ENCODE measurements at places on chromosomes 2 and 18.

- no peak for DNase-seq
Observed at GRCh38 chr2:237217995-237218616, 132.4 kb downstream of the COPS8 start.

- DNase-seq = no peak
Observed at GRCh38 chr2:9778012-9778411, 65.3 kb upstream of the TAF1B start.

- DNase-seq = no peak
Observed at GRCh38 chr18:79575891-79576685, 103.5 kb upstream of the CTDP1 start.

GRCh38 chr2:8116661-8117060 lies 565.2 kb upstream of the ID2 start:
- DNase-seq = no peak

- no peak for DNase-seq
Observed at GRCh38 chr18:39604836-39605235, 2039.2 kb upstream of the CELF4 start.

DNA sequence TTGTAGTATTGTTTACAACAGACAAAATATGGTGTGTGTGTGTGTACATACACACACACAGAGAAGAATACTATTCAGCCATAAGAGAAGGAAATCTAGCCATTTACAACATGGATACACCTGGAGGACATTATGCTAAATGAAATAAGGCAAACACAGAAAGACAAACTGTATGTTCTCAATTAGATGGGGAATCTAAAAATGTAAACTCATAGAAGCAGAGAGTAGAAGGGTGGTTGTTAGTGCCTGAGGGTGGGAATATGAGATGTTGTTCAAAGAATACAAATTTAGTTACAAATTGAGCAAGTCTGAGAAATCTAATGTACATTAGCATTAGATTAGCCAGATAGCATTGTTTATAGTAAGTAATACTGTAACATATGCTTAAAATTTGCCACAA lies 11.3 kb downstream of the ZNF519 start:
- DNase-seq = no peak

- no peak for DNase-seq
Observed at GRCh38 chr2:2646433-2647051, 315.5 kb upstream of the MYT1L start.

GRCh38 chr2:86241611-86242010 lies 42.4 kb downstream of the MRPL35 start:
- DNase-seq = no peak

- no peak for DNase-seq
Observed at GRCh38 chr2:206611736-206612135, 30.6 kb upstream of the FAM237A start.

DNA sequence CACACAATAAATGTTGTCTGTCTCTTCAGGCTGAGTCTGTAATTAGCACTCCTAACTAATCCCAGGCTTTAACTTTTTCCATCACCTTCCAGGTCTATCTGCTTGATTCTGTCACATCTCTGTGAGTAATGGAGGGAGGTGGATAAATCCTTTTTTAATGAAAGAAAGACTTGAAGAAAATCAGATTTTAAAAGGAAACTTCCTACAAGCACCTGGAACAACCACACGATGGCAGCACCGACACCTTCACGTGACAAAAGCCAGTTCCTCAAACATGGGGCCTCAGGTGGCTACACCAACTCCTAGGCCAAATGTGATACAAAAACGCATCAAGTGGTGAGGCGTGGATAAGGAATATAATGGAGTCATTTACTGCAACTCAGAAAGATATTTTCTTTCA lies 41.8 kb downstream of the TGFBRAP1 start:
- DNase-seq = peak; percentile 54

DNA sequence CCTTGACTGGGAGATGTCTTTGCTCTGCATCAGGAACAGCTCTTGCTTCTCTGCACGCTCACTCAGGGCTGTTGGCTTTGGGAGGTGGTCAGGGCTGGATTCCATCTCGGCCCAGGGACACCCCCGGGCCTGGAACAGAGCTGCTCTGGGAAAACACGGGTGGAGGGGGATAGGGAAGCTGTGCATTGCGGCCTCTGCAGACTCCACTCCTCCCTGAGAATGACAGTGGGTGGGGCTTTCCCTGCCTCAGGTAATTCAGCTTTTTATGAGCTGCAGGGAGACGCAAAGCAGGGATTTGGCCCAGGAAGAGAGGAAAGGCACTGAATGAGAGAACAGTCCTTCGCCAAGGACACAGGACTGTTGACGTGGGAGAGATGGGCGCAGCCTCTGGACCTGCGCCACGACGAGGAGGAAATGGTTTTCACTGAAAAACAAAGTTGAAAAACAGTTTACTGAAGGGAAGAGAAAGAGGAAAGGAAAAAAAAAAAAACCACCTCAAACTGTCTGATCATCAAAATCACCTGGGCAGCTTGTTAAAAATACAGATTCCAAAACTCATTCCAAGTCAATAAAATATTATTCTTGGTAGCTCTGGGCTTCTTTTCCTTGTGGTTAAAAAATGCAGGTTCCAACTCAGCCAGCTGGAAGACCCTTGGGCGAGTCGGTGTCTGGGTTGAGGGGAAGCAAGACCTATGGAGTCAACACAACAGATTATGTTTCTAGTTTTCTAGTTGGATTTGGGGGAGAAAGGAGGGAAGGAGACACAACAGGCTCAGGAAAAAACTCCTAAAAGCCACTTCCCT lies 194.0 kb downstream of the ZFP36L2 start:
- DNase-seq = no peak

DNA sequence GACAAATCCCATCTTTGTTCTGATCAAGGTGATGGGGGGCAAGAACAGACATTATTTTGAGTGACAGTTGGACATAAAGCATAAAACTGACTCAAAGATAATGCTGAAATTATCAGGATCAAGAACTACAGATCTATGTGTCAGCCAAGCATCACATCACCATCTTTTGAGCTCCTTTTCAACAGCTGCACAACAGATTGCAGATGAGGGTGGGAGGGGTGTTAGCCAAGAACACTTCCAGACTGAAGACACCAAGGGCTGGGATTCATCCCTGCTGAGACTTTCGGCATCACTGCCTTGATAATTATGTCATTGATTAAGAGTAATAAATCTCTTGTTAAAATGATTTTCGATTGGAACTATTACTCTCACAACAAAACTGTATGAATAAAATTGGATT lies 191.5 kb upstream of the NETO1 start:
- no peak for DNase-seq

GRCh38 chr2:20642055-20642971 lies 8.6 kb downstream of the HS1BP3 start:
- peak; percentile 71 for DNase-seq

- DNase-seq = no peak
Observed at GRCh38 chr2:34371711-34372110, 772.6 kb upstream of the FAM98A start.

DNA sequence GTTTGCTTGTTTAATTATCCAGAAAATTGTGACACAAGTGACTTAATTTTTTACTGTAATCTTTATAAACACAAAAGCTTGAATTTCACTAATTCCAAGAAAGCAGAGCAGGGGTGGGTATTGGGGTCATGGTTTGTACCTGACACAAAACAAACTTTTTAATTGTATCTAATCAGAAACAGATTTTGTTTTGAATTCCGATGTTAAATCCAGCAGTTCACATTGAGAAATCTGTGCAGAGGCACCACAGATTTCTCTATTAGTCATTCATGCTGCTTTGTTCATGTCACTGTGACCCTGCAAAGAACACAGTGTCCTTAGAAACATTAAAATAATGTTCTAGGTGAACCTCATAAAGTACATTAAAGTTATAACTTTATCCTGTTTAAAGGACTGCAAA lies 443.4 kb downstream of the NYAP2 start:
- DNase-seq = no peak

- DNase-seq = no peak
Observed at GRCh38 chr18:31996007-31996406, 22.6 kb upstream of the RNF125 start.

DNA sequence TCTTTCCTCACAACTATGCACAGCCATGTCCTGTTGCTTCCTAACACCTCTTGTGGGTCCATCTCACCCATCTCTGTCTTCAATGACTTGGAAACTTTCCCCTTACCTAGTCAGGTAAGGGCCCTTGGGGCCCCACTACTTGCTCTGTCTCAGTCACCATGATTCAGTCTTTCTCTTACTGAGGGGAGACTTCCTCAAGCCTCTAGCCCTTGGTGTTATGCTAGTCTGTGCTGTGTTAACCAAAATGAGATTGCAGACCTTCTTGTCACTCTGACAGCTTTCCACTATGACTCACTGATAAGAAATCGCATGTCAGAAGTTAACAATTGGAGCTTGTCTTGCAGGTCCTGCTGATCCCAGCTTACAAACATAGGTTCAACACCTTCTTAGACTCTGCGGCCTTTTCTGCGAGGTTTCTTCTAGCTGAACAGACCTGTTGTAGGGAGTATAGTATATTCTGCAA lies 65.3 kb downstream of the WDR75 start:
- no peak for DNase-seq

DNA sequence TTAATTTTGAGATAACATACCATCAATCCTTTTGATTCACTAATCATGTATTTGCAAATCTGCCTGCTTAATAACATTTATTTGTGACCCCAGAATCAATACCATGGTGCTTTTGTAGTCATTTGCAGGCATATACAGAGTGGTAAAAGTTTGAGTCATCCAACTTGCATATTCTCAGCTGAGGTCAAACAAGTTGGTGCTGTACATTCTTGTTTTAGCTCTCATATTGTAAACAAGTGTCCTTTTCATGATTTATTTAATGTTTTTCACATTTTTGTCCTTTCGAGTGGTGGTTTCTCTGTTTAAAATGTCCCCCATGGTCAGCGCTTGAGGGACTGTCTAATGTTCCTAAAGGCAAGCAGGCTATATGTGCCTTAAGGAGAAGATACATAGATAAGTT lies 17.5 kb downstream of the RAB27B start:
- DNase-seq = no peak

- no peak for DNase-seq
Observed at GRCh38 chr2:176129813-176130146, 275 bp downstream of the HOXD8 start.

- DNase-seq = no peak
Observed at GRCh38 chr18:36450264-36450663, 152.8 kb downstream of the FHOD3 start.

DNA sequence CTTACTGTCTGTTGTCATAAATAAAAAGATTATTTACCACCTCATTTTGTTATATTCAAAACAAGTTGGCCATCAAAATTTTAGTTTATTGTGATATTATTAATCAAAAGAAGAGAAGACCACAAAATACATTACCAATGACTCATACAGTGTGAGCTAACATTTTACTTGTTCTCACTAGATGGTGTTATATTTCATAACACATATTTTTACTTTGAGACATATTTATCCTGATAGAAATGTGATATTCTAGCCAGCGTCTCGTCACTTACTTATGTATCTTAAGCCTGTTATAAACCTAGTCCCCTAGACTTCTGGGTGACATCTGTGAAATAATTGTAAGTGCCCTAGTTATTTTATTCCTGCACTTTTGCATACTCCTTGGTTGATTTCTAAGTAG lies 263.2 kb downstream of the CDH7 start:
- no peak for DNase-seq

GRCh38 chr2:3485166-3485565 lies 34.2 kb downstream of the ADI1 start:
- no peak for DNase-seq

GRCh38 chr2:103789381-103790095 lies 1027.7 kb downstream of the TMEM182 start:
- DNase-seq = peak; percentile 54

DNA sequence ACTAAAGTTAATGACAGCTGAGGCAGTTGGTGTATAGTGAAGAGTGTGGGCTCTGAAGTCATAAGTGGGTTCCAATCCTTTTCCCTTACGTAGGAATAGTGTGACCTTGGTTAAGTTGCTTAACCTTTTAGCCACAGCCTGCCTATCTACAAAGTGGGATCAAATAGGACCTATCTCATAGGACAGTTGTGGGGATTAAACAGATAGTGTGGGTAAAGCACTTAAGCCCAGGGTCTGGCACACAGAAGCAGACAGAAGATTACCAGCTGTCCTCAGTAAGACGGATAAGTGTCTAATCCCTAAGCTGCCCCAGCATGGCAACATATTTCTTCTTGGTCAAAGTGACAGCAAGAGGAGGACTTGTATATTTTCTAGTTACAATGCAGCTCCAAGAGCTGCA lies 28.2 kb downstream of the UBE2F start:
- DNase-seq = no peak

GRCh38 chr2:122152571-122152970 lies 397.1 kb downstream of the TSN start:
- DNase-seq = no peak

DNA sequence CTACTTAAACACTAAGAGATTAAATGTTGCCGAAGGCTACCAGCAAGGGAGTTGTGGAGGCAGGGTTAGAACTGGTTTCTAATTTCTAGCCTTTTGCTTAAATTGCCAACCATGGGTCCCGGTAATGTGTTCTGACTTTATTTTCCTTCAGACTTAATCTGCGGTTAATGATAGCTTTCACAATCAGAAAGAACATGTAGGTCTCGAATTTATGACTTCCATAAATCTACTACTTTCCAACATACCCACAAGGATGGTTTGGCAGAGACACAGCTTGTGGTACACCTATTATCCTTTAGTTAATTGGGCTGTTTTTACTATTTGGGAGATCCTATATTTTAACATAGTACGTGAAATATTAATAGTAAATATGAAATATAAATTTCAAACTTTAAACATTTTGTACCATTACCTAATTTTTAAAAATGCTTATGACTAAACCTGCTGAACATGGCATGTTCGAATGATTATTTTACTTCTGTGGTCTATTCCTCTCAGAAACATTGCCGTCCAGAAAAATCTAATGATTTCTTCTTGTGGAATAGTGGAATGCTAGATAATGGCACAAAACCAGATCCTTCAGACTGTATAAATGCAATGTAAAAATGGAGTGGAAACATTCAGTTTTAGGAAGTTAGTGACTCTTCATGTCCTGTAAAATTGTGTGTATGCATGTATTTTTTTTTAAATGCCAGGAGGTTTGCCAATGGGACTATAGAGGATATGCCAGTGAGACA lies 41.3 kb downstream of the PARD3B start:
- DNase-seq = no peak

DNA sequence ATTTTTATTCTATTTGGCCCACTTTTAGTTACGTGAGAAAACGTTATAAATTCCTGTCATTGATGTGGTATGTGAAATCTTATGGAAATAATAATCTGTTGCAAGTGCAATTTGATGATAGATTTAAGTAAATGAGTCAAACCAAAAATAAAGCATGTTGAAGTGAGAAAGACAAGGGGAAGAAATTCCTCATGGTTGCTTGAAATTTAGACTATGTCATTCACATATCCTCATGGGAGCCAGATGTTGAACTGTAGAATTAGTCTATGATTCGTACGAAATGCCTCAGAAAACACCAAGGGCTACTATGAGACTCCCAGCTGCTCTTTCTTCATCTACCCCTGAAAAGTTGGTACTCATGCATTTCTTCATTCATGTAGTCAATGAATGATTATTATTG lies 55.7 kb downstream of the KLHL14 start:
- DNase-seq = no peak

GRCh38 chr2:49403637-49404036 lies 249.3 kb upstream of the FSHR start:
- DNase-seq = no peak
